ENCODE measurements at places on chromosomes 2 and 18. TPM values are rescaled to one million over a fixed set of nuclear protein-coding genes. Genes with fewer than 3 reads are reported as not detected.

GRCh38 chr2:227370791-227371312 lies 8.3 kb downstream of the TM4SF20 start:
- no peak overlapping the region for H3K27ac ChIP-seq
- H3K36me3 ChIP-seq: no peaks in the 10 kb centered on the region
- DNase-seq: no peak
- H3K4me3 ChIP-seq: no peak overlapping the region
- no peaks in the 10 kb centered on the region for H3K27me3 ChIP-seq

DNA sequence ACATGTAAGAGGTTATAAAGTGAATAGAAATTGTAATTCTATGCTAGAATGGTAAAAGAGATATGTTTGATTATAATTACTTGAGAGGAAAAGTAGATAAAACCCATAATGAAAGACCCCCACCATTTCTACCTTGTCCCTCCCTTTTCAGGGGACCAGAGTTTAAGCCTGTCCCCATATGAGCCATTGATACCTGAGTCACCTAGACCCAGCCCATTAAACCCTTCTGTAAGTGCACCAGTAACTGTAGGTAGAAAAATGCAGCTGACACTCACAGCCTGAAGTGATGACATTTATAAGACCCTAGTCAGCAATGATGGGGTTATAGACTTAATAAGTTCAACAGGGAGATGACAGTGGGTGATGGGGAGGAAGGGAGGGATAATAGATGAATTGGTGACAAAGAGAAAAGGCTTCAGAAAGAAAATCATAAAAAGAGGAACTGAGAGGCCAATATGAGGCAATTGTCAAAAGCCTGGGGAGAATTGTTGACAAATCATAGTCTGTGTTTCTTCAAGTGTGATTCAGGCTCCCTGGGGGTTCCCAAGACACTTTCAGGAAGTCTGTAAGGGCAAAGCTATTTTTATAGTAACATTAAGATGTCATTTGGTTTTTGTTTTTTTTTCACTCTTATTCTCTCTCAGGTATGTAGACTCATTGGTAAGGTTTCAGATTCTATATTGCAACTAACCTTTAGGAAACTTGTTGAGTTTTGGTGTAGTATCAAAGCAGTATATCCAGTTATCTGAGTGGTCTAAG lies 544.2 kb downstream of the SATB2 start:
- DNase-seq: no peak
- H3K27ac ChIP-seq: no peak overlapping the region
- H3K4me1 ChIP-seq: no peaks in the 10 kb centered on the region

DNA sequence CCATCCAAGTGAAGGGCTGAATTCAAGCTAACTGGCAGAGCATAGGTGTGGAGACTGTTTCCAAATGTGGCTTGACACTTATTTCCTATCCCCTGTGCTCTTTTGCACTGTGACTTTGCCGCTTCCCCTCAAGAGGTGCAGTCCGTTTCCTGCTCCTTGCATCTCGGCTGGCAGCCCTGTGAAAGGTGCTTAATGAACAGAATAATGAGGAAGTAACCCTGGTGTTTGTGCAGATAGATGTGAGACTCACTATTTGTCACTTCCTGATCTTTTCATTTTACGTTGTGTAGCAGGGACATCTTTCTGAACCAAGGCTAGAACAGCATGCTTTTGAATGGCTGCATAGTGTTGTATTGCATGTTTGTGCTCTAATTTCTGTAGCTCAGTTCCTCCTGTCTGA lies 60.8 kb downstream of the CEP192 start:
- H3K4me1 ChIP-seq: no peaks in the 10 kb centered on the region
- no peak for DNase-seq
- H3K4me3 ChIP-seq: no peak overlapping the region
- peaks cover 46% of the 10 kb centered on the region for H3K36me3 ChIP-seq
- no peak overlapping the region for H3K27ac ChIP-seq
- H3K27me3 ChIP-seq: no peaks in the 10 kb centered on the region

DNA sequence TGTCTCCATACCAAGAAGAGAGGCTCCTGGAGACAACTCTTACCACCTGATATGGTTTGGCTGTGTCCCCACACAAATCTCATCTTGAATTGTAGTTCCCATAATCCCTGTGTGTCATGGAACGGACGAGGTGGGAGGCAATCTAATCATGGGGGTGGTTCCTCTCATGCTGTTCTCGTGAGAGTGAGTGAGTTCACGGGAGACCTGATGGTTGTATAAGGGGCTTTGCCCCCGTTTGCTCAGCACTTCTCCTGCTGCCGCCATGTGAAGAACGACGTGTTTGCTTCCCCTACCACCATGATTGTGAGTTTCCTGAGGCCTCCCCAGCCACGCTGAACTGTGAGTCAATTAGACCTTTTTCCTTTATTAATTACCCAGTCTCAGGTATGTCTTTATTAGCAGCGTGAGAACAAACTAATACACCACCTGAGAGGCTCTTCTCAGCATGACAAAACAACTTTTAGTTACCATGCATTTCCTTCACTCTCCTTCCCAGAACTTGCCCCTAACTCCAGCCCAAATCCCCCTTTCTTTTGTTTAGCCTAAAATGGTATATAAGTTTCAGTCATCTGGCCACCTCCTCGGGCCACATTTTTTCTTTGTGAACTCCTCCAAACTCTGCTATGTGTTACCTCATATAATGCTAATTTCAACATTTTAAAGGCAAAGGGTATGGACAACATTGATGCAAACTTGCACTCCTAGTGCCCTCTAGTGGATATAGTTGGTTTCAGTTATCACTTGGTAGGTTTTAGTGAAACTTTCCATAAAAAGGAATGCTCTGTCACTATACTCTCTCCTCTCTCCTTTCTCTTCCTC lies 58.6 kb upstream of the SLC25A52 start:
- no peaks in the 10 kb centered on the region for H3K4me1 ChIP-seq
- DNase-seq: no peak
- no peak overlapping the region for H3K4me3 ChIP-seq
- H3K27me3 ChIP-seq: no peaks in the 10 kb centered on the region
- H3K27ac ChIP-seq: no peak overlapping the region

DNA sequence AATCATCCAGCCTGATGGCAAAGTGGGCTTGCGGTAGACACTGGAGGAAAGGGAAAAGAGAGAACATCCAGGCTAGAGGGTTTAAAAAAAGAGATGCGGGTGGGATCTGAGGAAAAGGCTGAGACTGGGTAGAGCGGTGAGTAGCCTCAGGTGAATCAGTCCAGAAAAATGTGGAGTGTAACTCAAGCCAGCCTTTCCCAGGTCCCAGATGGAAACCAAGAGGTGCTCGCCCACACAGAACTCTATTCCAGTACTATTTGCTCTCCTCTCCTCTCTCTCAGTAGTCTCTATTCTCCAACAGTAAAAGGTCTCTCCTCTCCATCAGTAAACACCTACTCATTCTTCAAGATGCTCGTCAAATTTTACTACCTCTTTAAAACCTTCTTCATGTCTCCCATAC lies 38.3 kb upstream of the NRP2 start:
- H3K4me3 ChIP-seq: no peak overlapping the region
- no peaks in the 10 kb centered on the region for H3K27me3 ChIP-seq
- H3K27ac ChIP-seq: no peak overlapping the region
- no peaks in the 10 kb centered on the region for H3K4me1 ChIP-seq

DNA sequence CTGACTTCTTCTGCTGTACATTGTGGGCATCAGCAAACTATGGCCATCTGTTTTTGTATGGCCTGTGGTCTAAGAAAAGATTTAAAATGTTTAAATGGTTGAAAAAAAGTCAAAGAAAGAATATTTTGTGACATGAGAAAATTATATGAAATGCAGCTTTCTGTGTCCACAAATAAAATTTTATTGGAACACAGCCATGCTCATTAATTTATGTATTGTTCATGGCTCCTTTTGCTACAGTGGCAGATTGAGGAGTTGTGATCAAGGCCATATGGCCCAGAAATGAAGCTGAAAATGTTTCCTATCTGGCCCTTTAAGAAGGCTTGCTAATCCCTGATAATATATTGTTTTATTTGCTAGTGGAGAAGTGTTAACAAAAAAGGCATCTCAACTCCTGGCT lies 162.0 kb downstream of the SLC4A3 start:
- no peak overlapping the region for H3K4me3 ChIP-seq
- H3K27ac ChIP-seq: no peak overlapping the region
- no peaks in the 10 kb centered on the region for H3K27me3 ChIP-seq

GRCh38 chr2:168787098-168787781 lies 15.2 kb upstream of the NOSTRIN start:
- no peak overlapping the region for H3K27ac ChIP-seq
- no peak overlapping the region for H3K4me3 ChIP-seq
- no peaks in the 10 kb centered on the region for H3K4me1 ChIP-seq

GRCh38 chr2:15521641-15522181 lies 39.4 kb downstream of the NBAS start:
- H3K4me1 ChIP-seq: no peaks in the 10 kb centered on the region
- DNase-seq: no peak
- no peak overlapping the region for H3K4me3 ChIP-seq
- H3K36me3 ChIP-seq: no peaks in the 10 kb centered on the region

- H3K36me3 ChIP-seq: no peaks in the 10 kb centered on the region
- no peak for DNase-seq
- no peaks in the 10 kb centered on the region for H3K27me3 ChIP-seq
- H3K27ac ChIP-seq: no peak overlapping the region
- H3K4me1 ChIP-seq: no peaks in the 10 kb centered on the region
Observed at GRCh38 chr2:199627417-199627816, 169.7 kb upstream of the SATB2 start.

DNA sequence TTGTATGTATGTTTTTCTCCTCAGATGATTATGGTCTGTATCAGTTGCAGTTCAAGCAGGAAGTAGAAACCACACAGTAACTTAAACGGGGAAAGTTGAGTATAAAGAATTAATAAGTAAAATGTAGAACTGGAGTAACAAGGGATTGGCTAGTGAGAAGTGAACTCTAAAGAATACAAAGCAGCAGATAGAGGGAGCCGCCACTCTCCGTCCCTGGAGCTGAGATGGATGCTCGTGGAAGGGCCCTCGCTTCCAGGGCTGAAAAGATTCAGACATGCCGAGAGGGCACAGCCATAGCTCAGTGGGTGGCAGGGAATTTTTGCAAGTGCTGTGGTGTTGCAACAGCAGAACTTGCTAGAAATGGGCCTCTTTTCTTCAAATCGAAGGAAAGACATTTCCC lies 155.8 kb downstream of the COL6A3 start:
- no peaks in the 10 kb centered on the region for H3K27me3 ChIP-seq
- H3K4me3 ChIP-seq: no peak overlapping the region
- H3K36me3 ChIP-seq: no peaks in the 10 kb centered on the region
- H3K27ac ChIP-seq: peak overlapping the region; percentile 69

DNA sequence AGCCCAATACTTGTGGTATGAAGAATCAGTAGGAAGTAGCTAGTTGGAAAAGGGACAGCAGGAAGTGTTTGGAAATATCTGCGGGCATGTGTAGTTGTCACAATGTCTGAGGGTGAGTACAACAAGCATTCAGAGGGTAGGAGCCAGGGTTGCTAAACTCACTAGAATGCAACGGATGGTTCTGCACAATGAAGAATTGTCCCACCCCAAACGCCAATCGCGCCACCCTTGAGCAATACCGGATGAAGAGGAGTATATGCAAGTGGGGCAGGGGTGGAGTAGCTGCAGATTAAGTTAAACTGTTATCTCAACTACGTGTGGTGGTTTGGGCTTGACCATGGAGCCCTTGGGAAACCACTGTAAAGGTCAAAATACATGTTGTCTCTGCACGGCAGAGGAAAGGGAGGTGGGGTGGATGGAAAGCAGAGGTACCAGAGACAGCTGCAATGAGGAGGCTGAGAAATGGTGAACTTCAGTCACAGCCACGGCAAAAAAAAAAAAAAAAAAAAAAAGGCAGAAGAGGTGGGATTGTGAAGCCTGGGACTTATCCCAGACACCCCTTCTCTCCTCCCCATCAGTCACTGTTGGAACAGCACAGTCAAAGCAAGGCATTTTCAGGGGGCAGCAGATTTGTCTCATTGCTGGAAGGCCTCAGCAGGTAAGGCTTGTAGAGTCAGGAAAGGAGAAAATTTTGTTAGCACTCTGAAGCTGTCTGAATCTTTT lies 5.2 kb downstream of the CCL20 start:
- H3K27ac ChIP-seq: no peak overlapping the region
- H3K36me3 ChIP-seq: no peaks in the 10 kb centered on the region
- no peaks in the 10 kb centered on the region for H3K27me3 ChIP-seq
- peaks cover 14% of the 10 kb centered on the region for H3K4me1 ChIP-seq
- no peak for DNase-seq

GRCh38 chr2:106579750-106580197 lies 92.6 kb downstream of the CD8B2 start:
- no peaks in the 10 kb centered on the region for H3K36me3 ChIP-seq
- H3K4me3 ChIP-seq: no peak overlapping the region
- peaks cover 11% of the 10 kb centered on the region for H3K27me3 ChIP-seq
- peaks cover 12% of the 10 kb centered on the region for H3K4me1 ChIP-seq

GRCh38 chr2:241965931-241966412 lies 96.4 kb downstream of the RTP5 start:
- H3K27me3 ChIP-seq: no peaks in the 10 kb centered on the region
- H3K4me3 ChIP-seq: no peak overlapping the region
- H3K27ac ChIP-seq: no peak overlapping the region
- no peaks in the 10 kb centered on the region for H3K4me1 ChIP-seq

DNA sequence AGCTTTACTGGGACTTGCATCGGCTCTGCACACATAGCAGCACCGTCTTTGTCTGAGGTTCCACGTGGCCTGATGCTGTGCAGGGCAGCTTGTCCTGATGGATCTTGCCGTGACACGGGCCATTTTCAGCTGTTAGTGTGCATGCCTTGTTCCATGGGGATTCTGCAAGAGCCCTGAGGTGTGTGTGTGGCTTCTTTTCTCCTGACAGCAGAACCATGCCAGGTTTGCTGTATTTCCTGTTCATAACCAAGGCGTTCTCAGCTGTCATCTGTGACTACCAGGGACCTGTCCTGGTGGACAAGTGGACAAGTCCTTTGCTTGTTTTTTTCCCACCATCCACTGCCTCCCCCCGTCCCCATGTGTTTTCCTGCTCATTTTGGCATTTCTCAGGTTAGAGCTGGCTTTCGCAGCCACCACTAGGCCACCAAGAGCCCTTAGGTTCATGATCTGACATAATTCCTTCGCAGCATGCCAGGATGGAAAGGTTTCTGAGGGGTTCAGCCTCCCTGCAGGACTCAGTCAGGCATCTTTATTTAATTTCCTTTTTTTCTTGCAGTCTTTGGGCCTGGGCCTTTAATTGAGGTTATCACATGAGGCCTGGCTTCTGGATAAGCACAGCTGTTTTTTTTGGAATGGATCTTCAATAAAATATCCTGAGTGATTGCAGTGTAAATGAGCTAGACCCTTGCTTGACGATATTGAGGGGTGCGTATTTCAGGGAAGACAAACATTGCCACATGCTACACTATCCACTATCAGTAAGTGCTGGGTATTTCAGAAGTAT lies 139.4 kb downstream of the NCK2 start:
- peaks cover 21% of the 10 kb centered on the region for H3K36me3 ChIP-seq
- H3K27me3 ChIP-seq: no peaks in the 10 kb centered on the region
- no peak overlapping the region for H3K27ac ChIP-seq

- no peaks in the 10 kb centered on the region for H3K27me3 ChIP-seq
- H3K27ac ChIP-seq: peak overlapping the region; percentile 48
- H3K36me3 ChIP-seq: no peaks in the 10 kb centered on the region
- no peak overlapping the region for H3K4me3 ChIP-seq
Observed at GRCh38 chr2:215452725-215453124, 16.9 kb upstream of the FN1 start.

The ASAP2 gene
- 18.7 TPM for total RNA-seq

The ACVR1C gene
- 0.71 TPM for total RNA-seq

The ERICH2 gene
- total RNA-seq: 1.7 TPM

The TMEM198 gene
- 4.7 TPM for total RNA-seq

The CDH2 gene
- 13.3 TPM for total RNA-seq

The SLC30A3 gene
- total RNA-seq: not detected

The STARD6 gene
- total RNA-seq: not detected

The SATB2 gene
- 3.8 TPM for total RNA-seq
